ENCODE measurements at places on chromosomes 13 and 19.

DNA sequence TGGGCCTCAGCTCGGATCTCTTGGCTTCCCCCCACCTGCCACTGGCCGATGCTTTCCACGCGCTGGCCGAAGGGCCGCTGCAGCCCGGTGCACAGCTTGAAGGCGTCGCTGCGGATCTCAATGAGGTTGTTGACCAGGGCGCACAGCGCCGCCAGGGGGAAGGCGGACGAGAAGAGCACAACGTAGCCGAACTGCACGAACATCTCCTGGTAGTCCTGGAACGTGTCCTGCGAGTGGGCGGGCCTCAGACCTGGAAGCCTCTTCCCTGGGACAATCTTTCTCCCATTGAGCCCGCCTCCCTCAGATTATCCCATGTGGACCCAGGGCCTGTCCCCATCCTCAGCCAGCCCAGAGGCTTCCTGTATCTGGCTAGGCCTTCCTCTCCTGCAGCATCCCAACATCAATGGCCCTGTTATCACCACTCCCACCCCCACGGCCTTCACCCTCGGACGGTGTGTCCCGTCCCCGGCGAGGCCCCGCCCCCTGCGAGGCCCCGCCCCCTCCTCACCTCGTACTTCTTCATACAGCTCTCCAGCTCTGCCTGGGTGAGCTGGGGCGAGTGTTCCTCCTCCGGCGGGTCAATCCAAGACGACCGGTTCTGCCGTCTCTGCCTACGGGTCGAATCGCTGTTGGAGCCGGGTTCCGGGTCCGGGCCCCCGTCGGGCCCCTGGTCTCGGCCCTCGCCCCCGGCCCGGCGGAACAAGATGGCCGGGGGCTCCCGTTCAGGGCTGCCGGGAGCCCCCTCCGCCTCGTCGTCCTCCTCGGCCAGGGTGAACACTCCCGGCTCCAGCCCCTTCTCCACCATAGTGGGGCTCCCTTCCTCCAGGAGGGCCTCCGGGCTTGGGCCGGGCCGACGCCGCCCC, 6.8 kb downstream of the ANO8 start:
- DNase-seq: no peak

DNA sequence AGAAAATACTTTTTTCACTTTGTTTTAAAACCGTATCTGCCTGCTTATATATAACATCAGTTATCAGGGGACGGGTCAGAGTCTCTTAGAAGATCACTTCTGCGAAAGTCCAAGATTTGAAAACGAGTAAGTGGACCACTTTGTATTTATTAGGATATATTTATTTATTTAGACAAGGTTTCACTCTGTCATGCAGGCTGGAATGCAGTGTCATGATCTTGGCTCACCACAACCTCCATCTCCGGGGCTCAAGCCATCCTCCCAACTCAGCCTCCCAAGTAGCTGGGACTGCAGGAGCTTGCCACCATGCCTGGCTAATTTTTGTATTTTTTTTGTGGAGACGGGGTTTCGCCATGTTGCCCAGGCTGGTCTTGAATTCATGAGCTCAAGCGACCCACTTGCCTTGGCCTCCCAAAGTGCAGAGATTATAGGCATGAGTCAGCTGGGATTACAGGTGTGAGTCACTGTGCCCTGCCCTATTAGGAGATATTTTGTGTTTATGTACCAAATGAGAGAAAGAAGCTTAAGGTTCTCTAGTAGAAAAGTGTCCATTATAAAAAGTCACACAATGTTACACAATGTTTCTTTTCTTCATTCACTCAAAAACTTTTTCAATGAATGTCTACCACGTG, 39.5 kb downstream of the RASL11A start:
- no peak for DNase-seq

DNA sequence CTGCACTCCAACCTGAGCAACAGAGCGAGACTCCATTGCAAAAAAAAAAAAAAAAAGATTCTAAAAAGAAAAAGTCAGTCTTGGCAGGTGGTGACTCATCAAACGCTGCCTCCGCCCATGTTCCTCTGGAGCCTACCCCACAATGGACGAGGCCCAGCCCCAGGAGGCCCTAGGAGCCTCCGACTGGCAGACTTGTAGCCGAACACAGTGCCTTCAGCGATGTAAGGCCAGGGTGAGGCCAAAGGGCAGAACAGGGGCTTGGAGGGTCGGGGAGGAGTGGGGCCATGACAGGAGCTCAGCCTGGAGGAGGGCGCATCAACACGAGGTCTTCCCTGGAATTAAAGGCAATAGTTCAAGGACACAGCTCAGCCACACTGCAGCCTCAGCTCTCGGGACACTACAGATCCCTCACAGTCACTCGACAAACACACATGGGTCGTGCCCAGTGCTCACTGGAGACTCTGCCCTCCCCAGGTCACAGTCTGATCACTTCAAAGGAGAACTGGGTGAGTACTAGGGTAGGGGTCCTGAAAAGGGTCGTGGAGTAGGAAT, 5.1 kb downstream of the USE1 start:
- no peak for DNase-seq

- no peak for DNase-seq
Observed at GRCh38 chr19:54319049-54319448, 6.1 kb upstream of the LILRA5 start.

DNA sequence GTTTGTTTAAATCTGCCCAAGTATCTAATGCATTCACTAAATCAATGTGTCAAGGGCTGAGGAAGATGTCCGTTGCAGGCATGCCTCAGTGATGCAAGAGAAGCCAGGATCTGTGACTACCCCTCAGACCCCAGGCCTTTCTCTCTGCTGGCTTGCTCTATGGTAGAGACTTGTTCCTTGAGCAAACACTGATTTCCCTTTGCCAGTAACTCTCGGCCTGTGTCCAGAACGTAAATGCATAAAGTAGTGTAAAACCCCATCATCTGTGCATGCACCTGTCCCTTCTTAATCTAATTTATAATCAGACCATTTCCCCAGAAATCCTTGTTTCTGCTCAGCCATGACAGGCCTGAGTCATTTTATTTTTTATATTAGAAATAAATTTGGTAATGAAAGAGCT, 28.7 kb upstream of the FRY start:
- DNase-seq: no peak

Measured in activated CD8-positive, alpha-beta memory T cell treated with anti-CD3 and anti-CD28 coated beads for 1 hour (primary cell).